ENCODE measurements at places on chromosomes 2 and 18. TPM values are rescaled to one million over a fixed set of nuclear protein-coding genes. Genes with fewer than 3 reads are reported as not detected.

DNA sequence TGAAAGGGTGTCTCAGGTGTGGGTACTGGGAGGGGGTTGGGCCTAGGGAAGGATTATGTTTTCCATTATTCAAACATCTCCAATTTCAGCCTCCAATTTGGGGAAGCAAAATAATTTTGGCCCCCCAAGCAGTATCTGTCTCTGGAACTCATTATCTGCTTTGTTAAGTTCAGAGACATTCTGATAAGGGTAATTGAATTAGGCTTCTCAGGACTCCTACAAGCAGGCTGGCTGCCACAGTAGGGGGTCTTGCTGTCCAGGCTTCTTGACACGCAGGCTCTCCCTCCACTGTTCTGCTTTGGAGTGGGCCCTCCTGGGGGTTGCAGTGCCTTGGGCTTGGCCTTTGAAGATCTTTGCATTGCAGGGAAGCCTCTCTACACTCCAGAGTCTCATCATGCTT, 108.1 kb upstream of the SIX2 start:
- no peak for DNase-seq

DNA sequence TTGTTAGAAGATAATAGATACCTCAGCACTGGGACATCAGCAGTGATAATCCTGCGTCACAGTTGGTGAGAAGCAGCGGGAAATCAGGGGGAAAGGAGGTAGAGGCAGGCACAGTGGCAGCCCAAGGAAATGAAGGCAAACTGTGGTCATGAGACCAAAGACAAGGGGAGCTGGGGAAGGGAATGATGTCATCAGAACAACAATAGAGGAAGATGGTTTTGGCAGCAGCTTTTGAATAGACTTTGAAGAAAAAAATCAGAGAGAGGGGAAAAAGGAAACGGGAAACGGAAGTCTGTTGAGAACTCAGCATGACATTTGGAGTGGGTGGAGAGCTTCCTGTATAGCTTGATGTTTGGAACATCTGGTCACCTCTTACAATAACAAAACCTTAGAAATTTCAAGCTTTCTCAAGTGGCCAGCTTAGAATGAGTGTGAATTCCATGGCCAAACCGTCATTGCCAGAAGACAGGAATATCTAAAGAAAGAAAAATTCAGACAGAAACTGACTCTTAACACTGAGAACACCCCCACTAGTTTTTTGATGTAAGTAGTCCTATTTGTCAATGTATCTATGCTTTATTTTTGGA, 18.4 kb upstream of the YES1 start:
- DNase-seq: no peak

The TRIB2 gene
- polyA plus RNA-seq: 45.3 TPM

GRCh38 chr18:25518716-25519053, 166.7 kb upstream of the ZNF521 start:
- no peak for DNase-seq

- no peak for DNase-seq
Measured at GRCh38 chr2:145043399-145043834, 523.5 kb upstream of the ZEB2 start.

DNA sequence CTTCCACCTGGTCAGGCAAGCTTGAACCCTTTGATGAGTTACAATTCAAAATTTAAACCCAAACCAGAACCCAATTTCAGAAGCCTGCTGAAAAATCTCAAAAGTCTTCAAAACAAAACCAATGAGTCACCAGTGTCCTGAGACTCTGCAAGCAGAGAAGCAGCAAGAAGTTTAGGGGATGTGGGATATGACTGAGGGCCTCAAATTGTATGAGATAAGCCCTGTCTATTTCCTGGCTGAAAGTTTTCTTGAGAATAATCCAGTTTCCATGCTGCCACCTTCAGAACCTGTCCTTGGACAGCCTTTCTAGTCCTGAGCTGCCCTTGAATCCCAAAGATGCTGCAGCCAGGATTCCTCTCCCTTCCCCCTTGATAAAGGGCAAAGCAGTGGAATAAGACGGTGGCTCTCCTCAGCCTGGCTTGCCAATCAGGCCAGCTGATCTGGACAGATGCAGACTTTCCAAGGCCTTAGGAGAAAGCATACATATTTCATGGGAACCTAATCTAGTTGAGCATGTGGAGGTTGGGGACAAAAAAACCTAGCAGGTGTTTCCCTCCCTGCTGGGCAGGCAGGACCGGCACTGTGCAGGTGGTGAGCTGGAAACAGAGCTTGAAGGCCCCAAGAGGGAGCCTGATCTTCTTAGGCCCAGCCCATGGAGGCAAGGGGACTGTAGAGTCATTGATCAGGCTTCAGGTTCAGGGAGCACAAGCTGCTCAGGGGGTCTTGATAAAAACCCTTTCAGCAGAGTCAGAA, 278.0 kb upstream of the MGAT5 start:
- no peak for DNase-seq

- DNase-seq: no peak
Measured at GRCh38 chr2:46976556-46977279, 61.1 kb upstream of the MCFD2 start.

GRCh38 chr2:9392898-9393765, 30.2 kb downstream of the ITGB1BP1 start:
- DNase-seq: peak; percentile 74

DNA sequence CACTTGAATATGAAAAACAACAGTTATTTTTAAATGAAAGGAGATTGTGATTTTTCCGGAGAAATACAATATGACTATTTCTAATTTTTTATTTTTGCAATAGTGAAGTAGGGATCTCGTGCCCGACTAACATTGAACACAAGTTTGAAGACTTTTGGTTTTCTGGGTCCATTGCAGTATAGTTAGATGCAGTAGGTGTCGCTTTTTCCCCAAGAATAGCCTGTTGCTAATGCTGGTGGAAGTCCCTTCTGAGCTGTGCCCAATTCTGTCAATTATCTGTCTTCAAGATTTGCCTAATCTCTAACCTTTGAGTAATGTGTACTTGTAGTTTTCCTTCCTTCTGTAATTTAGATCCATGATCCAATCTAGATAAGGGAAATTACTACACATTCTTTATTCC, 36.5 kb downstream of the SEMA4F start:
- no peak for DNase-seq

DNA sequence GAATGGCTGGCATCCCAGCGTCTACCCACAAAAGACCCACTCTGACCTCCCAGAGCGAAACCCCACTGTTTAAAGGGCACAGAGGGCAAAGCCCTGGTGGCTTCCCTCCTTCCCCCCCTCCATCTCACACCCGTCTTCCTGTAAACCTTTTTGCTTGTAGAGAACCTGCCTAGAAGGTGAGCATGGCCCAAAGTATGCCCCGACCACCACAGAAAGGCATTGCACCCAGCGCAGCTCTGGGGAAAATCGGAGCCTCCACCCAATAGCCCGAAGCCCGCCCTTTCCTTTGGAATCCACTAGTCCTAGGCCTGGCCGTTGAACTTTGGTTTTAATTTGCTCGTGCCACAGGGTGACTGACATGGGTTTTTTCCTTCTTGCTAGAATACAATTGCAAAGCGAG, 22.6 kb downstream of the DIPK1C start:
- DNase-seq: no peak

The IL1R1 gene
- 12.8 TPM for polyA plus RNA-seq

GRCh38 chr2:114294741-114295140, 147.7 kb upstream of the DPP10 start:
- DNase-seq: no peak

- no peak for DNase-seq
Measured at GRCh38 chr2:5596868-5597267, 95.3 kb upstream of the SOX11 start.

The MTX2 gene
- 74.4 TPM for polyA plus RNA-seq

DNA sequence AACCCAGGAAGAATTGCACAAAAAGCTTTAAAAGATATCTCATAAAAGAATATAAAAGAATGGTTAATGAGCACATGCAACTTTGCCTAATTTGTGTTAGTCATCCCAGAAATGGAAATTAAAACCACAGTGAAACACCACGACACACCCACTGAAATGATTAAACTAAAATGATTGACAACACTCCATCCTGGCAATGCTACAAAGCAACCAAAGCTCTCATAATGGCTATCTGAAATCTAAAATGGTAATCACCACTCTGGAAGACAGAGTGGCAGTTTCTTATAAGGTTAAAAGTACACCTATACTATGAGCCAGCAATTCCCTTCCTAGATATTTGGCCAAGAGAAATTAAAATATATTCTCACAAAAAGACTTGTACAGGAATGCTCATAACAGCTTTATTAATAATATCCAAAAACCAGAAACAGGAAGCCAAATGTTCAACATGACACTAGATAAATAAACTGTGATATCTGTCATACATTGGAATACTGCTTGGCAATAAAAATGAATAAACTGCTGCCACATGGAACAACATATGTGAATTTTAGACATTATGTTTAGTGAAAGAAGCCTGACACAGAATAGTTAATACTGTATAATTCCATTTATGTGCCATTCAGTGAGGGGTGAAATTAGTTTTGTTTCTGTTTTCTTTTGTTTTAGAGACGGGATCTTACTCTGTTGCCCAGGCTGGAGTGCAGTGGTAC, 105.3 kb upstream of the BCL2L11 start:
- no peak for DNase-seq

DNA sequence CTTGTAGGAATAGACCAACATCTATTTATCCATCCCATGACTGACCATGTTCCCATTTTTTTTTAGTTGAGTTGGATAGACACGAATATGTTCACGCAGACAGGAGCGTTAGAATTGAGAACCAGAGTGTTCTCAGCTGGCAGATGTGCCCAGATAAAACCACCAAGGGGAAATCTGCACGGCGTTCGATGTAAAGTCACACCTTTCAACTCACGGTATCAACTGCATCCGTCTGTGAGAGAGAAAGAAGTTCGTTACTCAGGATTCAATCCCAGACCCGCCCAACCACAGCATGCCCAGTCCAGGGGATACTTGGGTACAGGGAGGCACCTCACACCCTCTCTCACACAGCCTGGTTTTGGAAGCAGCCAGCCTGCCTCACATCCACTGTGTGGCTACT, 26.1 kb downstream of the MAL start:
- DNase-seq: no peak

The UGT1A10 gene
- polyA plus RNA-seq: not detected

DNA sequence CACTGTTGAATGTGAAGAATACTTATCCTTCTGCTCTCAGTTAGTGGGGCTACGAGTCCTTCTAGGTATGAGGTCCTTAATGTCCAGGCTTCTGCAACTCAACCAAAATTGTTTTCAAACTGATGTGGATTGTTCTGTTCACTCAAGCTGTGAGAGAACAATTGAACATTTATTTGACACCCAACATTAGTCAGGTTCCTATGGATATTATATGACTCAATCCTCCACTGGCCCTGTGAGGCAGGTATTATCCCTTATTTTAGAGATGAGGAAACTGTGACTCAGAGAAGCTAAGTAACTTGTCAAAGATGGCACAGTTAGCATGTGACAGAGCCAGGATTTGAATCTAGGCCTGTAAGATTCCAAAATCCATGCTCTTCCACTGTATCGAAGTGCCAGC, 1.2 kb upstream of the LYG2 start:
- DNase-seq: no peak

The TACR1 gene
- 0.01 TPM for polyA plus RNA-seq

DNA sequence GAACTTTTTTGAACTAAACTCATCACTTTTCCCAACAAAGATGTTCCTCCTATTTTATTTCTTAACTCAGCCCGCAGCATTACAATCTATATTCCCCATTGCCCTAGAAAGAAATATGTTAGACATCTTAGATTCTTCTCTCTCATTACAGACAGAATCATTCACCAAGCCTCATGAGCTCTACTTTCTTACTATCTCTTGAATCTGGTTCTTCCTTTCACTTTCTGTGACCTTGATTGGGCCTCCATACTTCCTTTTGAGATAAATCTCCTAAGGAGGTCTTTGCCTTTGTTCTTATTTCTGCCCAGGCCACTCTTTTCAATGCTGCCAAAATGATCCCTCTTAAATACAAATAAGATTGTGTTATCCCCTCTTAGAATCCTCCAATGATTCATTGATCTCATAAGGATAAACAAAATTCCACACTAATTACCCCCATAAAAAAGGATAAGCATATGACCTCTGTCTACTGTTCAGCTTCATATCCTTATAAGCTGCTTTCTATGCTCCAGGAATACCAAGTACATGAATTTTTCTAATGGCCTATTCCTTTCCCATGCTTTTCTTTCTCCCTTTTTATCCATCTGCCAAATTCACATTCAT, 400.0 kb downstream of the ARHGAP15 start:
- no peak for DNase-seq

DNA sequence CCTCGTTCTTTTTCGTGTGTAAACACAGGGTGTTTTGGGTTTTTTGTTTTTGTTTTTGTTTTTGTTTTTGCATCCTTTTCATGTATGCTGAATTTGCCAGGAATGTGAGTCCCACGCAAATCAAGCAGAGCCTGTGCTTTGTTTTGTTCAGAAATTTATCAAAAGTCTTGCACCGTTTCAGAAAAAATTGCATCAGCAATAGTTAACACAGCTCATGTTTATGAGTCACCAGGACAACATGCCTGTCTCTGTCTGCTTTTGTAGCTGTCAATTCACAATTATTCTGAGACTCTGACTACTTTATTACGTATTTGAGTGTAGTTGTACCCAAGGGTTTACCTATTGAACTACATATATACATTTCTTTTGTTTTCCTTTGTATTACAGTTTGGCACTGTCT, 38.3 kb downstream of the MRPL44 start:
- DNase-seq: no peak

DNA sequence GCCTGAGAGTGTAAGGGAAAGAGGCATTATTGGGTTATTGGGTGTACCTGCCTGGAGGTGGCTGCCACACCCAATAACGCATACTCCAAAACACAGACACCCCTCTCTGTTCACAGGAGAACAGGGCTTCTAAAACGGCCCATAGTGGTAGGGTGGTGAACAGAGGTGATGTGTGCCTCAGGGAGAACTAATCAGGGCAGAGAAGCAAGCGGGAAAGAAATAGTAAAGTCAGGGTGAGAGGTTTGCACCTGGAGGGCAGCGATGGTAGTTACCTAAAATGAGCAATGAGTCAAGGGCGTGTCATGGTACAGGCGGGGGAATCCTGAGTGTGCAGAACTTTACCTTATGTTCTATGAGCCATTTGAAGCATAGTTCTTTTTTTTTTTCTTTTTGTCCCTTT, 21.6 kb upstream of the VPS4B start:
- no peak for DNase-seq

DNA sequence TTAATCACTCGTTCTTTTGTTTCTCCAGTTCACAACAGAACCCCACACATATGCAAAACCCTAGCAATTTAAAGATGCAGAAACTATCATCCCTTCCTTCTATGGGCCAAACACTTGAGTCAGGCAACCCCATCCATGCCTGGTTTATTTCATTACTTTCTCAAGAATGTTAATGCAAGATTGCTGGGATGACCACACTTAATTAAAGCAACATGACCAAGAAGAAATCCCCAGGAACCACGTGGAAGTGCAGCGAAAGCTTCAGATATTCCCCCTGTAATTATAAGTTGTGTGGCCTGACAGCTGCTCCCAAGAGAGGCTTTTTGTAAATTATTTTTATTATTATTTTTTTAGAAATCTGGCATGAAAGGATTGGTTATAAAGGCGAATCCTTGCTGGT, 246.2 kb upstream of the ID2 start:
- no peak for DNase-seq

The CHRNG gene
- not detected for polyA plus RNA-seq

- no peak for DNase-seq
Measured at GRCh38 chr2:30380824-30381223, 66.2 kb upstream of the LCLAT1 start.

Measured in heart left ventricle (tissue), 16 donors.